ENCODE measurements at places on chromosomes 7 and 10. TPM values are rescaled to one million over a fixed set of nuclear protein-coding genes. Genes with fewer than 3 reads are reported as not detected.

The TPK1 gene
- 6.2 TPM for polyA plus RNA-seq

The TBX20 gene
- polyA plus RNA-seq = not detected

The IKZF1 gene
- polyA plus RNA-seq = 0.24 TPM

The ARPC1A gene
- 137 TPM for polyA plus RNA-seq

The SPDYE16 gene
- 0.81 TPM for polyA plus RNA-seq

The PTF1A gene
- not detected for polyA plus RNA-seq

The ADCYAP1R1 gene
- 8.6 TPM for polyA plus RNA-seq

The CHRM2 gene
- polyA plus RNA-seq = 0.05 TPM

The PSD gene
- polyA plus RNA-seq = 68.8 TPM

The WNT2 gene
- not detected for polyA plus RNA-seq

The ERVW-1 gene
- not detected for polyA plus RNA-seq

The WEE2 gene
- 0.34 TPM for polyA plus RNA-seq

The ZNF282 gene
- 23.3 TPM for polyA plus RNA-seq

The NUTM2B gene
- polyA plus RNA-seq = 3.5 TPM
